ENCODE measurements at places on chromosomes 2 and 18.

GRCh38 chr18:79102886-79103285, 33.7 kb downstream of the ATP9B start:
- no peak for DNase-seq

- no peak for DNase-seq
Observed at GRCh38 chr2:96413323-96413722, 77.8 kb downstream of the NCAPH start.

GRCh38 chr18:54277899-54278298, 8.6 kb downstream of the POLI start:
- DNase-seq: no peak

DNA sequence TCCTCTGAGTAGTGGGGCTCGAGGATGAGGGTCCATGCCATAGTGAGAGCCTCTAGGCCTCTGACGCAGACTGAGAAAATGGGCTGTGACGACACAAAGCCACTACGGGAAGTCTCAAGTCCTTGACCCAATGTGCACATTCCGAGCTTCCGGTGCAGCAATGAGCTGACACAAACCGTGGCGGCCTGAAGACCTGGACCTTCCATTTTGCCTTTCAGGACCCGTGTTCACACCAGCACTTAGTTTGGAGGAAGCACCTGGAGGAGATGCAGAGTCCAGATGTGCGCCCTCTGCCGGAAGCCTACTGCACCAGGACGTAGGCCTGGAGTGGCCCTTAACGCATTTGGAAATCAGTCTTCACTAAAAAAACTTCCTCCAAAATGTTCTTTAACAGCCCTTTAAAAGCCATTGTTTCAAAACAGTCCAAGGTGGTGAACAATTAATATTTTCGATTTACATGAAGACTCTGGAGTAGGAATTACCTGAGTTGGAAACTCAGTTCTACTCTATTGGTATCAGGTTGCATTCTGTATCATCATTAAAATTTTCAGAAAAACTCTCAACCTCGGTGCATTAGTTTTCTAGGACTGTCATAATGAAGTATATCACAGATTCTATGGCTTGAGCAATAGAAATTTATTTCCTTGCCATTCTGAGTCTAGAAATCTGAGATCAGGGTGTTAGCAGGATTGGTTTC, 33.9 kb downstream of the BMP10 start:
- peak; percentile 72 for DNase-seq

DNA sequence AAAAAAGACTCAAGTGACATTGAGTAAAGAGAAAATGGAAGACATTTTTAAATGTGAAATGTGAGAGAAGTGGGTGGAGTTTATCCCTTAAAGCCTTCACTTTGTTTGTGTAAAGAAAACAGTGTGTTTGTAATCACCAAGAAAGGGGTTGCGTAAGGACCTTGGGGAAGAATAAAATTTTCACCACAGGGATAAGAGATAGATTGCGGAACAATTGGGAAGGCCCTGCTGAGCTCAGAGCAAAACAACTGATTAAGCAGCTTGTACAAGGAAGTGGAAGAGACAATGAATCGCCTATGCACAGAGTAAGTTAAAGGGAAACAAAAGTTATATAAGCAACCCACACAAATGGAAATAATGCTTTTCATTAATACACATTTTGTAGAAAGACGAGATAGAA, 327.7 kb downstream of the RAD51AP2 start:
- no peak for DNase-seq

- DNase-seq: no peak
Observed at GRCh38 chr2:135490376-135490775, 40.6 kb downstream of the ZRANB3 start.

DNA sequence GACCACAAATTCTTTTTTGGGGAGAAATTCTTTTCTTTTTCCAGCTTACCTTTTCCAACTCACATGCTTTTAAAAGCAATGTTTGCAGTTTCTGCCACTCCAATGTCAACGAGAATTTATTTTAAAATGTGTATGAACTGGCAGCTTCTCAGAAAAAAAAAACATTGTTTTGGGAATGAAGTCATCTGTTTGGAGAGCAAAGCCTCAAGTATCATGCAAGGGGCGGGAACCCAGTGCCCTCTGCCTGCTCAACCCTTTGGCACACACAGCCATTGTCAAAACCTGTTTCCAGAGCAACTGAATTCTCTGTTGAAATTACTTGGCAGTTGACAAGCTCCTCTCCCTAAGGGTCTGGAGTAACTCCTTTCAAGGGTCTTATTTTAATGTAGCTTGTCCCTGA, 128.5 kb downstream of the QPCT start:
- DNase-seq: no peak

DNA sequence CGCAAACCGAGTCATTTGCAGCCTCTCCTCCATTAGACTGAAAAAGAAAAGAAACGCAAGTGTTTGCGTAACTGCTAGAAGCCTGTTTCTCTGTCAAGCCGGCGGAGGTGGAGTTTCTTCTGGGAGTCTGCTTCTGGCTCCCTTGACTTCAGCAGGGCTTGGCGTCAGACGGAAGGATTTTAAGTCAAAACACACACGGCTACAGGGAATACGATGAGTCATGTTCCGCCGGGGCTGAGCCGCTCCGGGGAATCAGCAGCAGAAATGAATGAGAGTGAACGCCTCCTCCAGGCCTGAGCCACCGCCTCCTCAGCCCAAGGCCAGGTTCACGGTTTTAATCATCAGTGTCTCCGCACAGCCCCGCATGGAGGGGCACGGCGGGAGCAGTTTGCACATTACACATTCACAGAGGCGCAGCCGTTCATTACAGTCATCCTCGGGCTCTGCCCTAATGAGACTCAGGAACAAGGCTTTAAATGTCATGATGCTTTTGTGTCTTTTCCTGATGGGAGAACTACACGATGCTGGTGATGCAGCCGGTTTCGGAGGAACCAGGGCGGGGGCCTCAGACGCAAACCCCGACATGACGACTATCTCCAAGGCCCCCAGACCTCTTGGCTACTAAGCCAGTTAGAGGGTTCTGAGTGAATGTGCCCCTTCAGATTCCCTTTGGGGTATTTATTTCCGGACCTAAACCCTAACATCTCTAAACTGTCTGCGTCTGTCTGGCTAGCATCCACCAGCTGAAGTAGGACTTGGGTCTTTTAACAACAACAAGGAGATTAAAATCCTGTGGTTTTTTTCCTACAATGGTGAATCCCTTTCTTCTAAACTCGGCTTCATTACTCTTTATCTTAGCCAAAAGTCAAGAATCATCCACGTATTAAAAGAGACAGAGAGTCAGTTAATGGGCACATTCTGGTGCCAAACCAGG, 11.1 kb upstream of the SCG2 start:
- no peak for DNase-seq

GRCh38 chr2:153715218-153715850, 156.4 kb upstream of the GALNT13 start:
- DNase-seq: no peak

DNA sequence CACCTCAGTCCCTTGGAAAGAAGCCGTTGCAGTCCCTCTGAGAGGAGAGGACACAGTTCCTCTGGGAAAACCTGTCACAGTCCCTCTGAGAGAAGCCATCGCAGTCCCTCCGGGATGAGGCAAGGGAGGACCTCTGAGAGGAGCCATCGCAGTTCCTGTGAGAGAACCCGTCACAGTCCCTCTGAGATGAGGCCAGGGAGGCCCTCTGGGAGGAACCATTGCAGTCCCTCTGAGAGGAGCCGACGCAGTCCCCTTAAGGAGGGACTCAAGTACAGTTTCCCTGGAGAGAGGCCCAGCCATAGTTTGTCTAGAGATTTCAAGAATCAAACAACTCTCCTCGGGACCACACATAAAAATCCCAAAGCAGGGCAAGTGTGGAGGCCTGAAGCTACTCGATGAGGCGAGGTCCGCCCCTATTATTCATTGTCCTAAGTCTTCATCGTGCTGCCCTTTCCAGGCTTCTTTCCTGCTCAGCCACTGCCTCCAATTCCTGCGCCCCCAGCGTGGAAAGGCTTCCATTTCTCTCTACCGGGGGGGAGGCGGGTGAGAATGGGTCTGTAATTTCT, 630 bp upstream of the ZNF512 start:
- DNase-seq: no peak

DNA sequence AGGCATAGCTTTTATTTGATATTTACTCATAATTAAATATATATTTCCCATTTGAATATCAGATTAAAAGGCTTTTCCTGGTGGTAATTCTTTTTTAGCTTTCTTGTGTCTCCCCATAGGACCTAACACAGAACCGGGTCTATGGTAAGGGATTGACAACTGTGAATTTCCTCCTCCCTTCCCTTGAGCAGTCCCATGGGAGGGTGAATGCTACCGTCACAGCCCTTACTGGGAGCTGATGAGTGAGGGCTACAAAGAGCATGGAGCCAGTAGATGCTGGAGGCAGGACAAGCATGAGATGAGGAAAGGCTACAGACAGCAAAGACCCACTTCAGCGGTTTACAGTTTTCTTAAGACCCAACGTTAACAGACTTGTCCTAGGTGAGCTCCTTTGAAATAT, 170.6 kb upstream of the EPAS1 start:
- DNase-seq: no peak

- no peak for DNase-seq
Observed at GRCh38 chr2:200625282-200625681, 39.5 kb downstream of the AOX1 start.

GRCh38 chr2:10377052-10377746, 70.9 kb downstream of the ODC1 start:
- no peak for DNase-seq

GRCh38 chr2:235924675-235925063, 243.5 kb downstream of the GBX2 start:
- DNase-seq: no peak

GRCh38 chr2:174688079-174688478, 76.2 kb downstream of the CHRNA1 start:
- no peak for DNase-seq

- no peak for DNase-seq
Observed at GRCh38 chr2:195663007-195663406, 6.0 kb downstream of the SLC39A10 start.

DNA sequence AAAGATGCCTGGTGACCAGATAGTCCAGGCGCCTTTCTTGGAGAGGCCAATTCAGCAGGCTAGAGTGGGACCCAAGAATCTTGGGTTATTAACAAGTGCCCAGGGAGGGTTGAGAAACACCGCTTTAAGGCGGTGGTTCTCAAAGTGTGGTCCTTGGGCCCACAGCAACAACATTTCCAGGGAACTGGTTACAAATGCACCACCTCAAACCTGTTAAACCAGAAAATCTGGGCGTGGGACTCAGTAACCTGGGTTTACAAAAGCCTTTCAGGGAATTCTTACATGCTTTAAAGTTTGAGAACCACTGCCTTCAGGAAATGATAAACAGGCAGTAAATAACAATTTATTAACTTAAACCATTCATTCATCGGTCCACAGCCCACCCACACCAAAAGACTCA, 92.5 kb downstream of the SP3 start:
- DNase-seq: no peak

- no peak for DNase-seq
Observed at GRCh38 chr18:22800551-22800951, 132.6 kb upstream of the RBBP8 start.

DNA sequence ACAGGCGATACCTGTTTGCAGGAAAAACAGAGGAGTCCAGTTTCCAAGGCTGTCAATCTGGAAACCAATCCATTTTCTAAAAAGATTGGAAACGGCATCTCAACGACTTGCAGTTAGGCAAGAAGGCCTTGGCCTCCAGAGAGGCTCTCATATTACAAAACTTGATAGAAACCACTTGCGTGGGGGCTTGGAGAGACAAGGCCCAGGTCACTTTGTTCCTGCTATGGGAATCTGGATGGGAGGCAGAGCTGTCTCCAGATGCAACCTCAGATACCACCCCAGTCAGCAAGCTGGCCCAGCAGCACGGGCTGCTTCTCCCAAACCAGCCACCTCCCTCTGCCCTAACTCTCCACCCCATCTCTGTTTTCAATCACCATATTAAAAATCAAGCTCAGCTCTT, 298.8 kb downstream of the TNS1 start:
- no peak for DNase-seq

DNA sequence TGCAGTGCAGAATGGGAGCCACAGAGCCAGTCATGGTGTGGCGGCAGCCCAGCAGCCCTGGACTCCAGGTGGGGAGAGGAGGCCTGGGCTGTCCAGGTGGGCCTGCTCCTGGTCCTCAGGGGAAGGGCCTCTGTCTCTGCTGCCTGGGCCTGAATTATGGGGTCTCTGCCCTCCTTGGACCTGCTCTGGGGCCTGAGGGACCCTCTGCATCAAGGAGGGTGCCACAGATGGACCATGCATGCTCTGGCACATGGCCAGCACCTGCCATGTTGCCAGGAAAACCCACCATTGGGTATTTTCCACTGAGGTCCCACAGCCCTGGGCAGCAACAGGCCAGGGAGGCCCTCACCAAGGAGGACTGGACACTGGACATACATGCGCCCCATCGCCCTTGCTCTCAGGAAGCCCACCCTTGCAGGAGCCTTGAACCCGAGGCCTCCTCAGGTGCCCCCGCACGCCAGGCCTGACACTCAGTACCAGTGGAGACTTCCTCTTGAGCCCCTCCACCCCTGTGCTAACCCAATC, 107.1 kb downstream of the NDUFA10 start:
- no peak for DNase-seq

DNA sequence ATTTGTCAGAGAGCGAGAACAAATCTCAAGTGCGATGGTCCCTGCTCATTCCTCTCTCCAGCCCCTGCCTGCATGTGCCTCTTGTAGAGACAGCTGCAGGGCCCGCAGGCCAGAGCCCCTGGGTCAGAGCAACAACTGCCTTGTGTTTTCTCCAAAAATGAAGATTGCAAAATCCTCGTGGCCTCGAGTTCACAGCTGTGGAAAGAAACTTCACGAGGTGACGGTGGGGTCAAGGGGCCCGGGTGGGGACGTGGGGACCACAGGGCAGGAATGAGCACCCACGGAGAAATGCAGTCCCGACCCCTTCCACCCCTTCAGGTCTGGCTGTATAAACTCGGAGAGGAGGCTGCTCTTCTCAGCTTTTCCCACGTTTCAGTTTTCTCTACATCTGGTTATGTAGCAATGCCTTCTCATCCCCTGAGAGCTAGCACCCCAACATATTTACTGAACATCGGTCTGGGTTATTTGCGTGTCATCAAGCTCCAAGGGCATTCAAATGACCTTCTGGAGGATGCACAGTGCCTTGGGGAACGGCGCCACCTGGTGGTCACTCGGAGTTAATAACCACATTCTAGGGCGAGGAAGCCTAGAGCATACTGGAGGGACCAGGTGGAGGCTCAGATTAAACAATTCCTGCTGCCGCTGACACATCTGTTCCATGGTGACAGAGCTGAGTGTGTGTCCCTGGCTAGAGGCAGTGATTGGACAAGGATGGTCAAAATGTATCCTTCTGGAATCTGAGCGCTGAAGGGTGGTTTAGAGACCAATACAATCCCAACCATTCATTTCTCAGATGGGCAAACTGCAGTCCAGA, 91.4 kb upstream of the CYRIA start:
- DNase-seq: peak; percentile 58

GRCh38 chr18:23049698-23050373, 85.4 kb upstream of the CABLES1 start:
- no peak for DNase-seq
